ENCODE measurements at places on chromosomes 4 and X.

GRCh38 chr4:146640465-146641061, 1.9 kb downstream of the POU4F2 start:
- no peak for DNase-seq

DNA sequence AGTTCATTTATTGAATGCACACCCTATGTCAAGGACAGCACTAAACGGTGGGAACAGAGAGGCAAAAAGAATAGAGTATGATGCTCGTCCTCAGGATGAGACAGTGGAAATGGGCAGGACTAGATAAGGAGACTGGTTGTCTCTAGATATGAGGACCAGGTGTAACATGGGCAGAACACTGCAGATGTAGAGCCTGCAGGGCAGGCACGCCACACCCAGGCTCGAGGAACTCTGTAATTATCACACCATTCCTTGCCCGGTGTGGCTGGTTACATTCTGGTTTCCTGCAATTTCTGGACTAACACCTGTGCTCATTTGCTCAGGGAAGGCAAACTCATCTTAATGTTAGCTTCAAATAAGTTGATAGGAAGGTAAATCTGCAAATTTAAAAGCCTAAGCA, 334.4 kb downstream of the DHX15 start:
- no peak for DNase-seq

- DNase-seq: no peak
Observed at GRCh38 chr4:7068279-7068842, 497 bp upstream of the GRPEL1 start.

- no peak for DNase-seq
Observed at GRCh38 chrX:13515211-13515930, 54.0 kb upstream of the EGFL6 start.

DNA sequence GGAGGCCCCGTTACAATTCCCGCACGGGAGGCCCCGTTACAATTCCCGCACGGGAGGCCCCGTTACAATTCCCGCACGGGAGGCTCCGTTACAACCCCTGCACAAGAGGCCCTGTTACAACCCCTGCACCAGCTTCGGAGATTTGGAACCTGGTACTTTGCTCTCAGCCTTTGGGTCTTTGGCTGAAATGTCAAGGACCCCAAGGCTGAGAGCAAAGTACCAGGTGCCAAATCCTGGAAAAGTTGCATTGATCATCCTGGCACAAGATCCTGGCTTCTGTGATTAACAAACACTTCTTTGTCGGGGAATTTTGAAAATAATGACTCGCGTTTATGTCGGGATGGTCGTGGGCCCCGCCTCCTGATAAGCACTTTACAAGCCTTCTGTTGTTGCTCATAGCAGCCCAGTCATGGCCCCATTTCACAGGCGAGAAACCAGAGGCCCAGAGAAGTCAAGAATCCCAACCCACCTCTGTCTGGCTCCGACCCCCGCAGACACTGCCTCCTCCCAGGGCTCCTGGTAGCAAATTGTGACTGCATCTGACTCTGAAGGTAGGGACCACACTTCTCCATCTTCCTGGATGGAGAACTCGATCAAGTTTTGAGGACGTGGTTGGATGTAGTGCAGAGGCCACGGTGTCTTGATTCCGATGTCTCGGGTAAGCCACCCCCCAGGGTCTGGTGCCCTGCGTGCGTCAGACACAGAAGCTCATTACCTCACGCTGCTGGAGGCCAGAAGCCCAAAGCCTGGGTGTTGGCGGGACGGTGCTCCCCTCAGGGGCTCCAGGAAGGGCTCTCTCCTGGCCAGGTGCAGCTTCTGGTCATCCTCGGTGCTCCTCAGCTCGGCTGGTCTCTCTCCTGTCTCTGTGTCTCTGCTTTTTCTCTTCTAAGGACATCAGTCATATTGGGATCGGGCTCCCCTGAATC, 60.3 kb downstream of the ADRA2C start:
- no peak for DNase-seq
